ENCODE measurements at places on chromosomes 16 and 17.

GRCh38 chr17:46171939-46172338 lies 21.3 kb downstream of the KANSL1 start:
- DNase-seq: no peak

DNA sequence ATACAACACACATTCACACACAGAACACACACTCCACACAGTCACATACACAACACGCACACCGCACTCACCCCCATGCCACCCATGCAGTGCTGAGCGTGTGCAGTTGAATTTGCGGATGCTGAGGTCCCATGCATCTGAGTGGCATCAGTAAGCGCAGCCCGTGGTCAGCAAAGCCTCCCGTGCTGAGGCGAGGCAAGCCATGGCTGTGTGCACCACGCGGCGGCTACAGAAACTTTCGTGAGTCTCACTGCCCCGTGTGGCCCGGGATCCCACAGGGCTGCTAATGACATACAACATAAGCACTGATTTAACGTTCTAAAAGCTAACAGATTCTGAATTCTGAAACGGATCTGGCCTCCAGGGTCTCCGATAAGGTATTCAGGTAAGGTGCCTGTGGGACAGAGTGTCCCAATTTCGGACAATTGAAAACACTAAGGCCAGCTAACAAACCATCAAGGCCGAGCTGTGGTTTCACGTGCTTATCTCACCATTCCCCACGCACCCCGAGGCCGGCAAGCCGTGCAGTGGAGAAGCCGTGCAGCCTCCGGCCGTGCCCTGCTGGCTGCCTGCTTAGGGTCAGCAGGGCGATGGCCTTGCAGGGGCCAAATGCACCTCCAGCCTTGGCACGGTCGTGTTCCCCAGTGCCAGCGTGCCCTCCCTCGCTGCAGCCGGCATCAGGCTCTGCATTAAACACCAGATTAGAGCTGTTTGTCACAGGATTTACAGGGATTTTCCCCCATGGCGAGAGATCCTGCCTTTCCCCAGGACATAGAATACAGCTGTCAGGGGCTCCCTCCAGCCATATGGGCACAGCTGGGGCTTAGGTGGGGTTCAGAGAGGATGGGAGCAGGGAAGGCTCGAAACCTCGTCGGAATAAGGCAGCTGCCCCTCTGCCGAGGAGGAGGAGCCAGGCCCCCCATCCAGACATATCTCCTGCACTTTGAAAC lies 191.7 kb downstream of the C16orf95 start:
- no peak for DNase-seq

DNA sequence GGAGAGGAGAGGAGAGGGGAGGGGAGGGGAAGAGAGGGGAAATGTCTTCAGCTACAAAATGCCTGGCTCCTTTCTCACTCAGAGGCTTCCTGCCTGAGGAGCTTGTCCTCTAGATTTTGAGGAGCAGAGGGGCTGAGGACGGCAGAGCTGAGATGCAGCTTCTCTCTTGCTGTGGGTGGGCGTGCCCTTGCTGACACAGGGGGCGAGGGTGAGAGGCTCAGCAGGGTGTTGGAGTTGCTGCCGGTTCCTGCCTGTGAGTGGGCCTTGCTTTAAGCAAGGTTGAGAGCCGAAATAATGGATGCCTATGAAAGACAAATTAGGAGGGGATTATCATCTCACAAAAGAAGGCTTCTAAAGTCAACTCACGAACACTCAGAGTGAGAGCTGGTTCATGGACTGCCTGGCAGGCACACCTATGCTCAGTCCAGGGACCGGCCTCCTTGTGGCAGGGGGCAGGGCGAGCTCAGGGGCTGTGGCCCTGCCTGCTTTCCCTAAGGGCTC lies 215.6 kb downstream of the MSI2 start:
- no peak for DNase-seq

GRCh38 chr17:61005358-61005757 lies 327.7 kb downstream of the BCAS3 start:
- DNase-seq: no peak

- no peak for DNase-seq
Measured at GRCh38 chr16:56607109-56607618, 1.2 kb upstream of the MT2A start.
